ENCODE measurements at places on chromosomes 7 and 10. TPM values are rescaled to one million over a fixed set of nuclear protein-coding genes. Genes with fewer than 3 reads are reported as not detected.

DNA sequence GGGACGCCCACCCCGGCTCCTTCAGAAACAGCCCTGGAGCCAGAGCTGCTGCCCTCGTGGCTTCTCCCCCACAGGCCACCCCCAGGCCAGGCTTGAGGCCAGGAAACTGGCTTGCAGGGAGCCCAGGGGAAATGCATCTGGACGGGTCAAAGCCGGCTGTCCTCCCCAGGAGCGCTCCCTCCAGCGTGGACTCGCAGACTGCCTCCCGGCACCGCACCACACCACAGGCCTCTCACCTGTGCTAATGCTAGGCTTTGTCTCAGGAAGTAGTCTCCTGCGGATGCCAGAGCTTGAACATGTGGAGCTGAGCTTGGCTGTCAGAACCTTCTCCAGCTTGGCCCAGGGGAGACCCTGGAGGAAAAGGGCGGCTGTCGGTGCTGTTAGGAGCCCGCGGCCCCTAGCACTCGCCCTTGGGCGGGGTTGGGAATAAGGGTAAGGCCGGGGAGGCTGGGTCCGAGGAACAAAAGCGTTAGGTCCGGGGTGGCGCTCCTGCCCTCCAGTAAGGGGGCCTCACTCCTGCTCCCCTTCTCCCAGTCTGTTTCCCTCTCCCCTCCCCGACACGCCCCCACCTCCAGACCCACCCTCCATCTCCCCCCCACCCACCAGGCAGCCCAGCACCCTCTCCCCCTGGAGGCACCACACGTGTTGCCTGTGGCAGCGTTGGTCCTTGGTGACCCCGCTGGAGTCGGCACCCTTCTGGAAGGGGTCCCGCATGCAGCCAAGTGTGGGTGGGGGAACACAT is 21.6 kb upstream of the DRGX start:
- no peaks in the 10 kb centered on the region for H3K36me3 ChIP-seq
- peaks cover 5% of the 10 kb centered on the region for H3K27me3 ChIP-seq
- H3K4me1 ChIP-seq: no peaks in the 10 kb centered on the region
- DNase-seq: no peak
- H3K4me3 ChIP-seq: no peak overlapping the region

DNA sequence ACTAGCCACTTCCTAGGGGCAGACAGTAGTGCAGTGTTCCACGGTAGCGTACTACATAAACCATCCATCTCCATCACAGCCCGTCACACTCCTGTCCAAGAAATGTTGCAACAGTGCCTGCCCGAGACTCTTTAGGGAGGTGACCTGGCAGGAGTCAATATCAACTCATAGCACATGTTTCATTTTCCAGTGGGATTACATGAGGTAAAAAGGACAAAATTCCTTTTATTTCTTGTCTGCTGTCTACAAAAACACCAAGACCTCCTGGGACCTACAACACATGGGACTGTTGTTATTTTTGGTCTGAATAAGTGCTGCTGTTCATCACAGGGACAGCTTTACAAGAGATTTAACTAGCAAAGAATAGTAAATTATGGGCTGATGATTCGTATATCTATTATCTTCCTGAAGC is 99.9 kb downstream of the MPP7 start:
- H3K36me3 ChIP-seq: no peaks in the 10 kb centered on the region
- no peak for DNase-seq
- no peaks in the 10 kb centered on the region for H3K4me1 ChIP-seq
- no peak overlapping the region for H3K4me3 ChIP-seq

DNA sequence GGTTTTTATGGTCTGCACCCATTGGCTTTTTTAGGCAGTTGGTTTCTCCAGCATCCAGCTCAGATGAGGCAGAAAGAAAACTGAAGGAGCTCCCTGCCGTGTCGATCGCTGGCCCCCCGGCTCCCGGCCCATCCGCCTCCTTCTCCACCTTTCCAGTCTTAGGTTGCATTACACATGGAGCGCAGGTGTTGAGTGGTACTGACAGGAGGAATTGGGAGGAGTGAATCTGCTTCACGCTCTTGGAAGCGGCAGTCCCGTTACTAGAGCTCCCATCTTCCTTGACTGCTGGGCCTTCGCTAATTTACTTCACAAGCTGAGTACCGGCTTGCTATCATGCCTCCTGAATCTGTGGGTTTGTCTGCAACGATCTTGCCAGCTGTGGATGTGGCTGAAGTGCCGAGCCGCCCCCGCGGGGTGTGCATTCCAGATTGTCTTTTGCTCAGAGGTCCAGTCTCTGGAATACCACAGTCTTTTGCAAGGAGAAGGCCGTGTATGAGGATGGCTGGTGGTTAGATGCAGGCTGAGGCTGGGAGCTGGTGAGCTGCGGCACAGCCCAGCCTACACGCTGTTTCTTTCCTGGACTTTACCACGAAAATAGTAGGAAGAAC is 17.1 kb downstream of the IQCE start:
- no peak overlapping the region for H3K4me3 ChIP-seq
- peaks cover 4% of the 10 kb centered on the region for H3K36me3 ChIP-seq
- peaks cover 10% of the 10 kb centered on the region for H3K4me1 ChIP-seq

The SEMA4G gene
- polyA plus RNA-seq: not detected

- H3K4me1 ChIP-seq: no peaks in the 10 kb centered on the region
- no peak overlapping the region for H3K27ac ChIP-seq
- no peak for DNase-seq
- H3K4me3 ChIP-seq: no peak overlapping the region
- peaks cover 5% of the 10 kb centered on the region for H3K27me3 ChIP-seq
Observed at GRCh38 chr7:94782777-94783176, 124.6 kb upstream of the PPP1R9A start.

The PNLIPRP2 gene
- polyA plus RNA-seq: not detected

DNA sequence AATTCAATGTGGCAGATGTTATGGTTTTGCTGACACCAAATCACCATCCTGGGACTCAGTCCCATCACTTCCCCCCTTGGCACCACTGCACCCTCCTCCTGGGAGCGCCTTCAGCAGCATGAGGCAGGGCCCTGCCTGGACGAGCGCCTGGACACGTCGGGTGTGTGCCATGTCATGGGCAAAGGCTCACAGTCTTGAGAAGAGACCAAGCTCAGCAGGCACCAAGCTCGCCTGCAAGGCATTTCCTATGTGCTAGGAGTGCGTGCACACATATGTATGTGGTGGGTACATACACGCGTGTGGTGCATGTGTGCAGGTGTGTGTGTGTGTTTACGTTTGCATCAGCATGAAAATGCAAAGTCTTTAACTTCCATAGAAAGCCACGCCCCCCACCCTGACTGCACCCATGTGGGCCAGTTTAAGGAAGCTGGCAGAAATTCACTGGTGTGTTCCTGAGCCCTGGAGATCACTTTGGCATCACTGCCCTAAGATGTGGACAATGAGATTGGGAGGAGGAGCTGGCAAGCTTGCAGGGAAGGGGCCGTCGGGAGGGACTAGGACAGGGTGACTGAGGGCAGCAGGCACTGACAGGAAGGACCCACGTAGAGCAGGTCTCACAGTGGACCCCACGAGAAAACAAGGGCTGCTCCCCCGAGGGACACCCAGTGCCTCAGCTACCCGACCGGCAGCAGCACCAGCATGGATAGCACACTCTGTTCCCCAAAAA is 169.9 kb upstream of the PPP2R2D start:
- H3K27me3 ChIP-seq: peaks cover 5% of the 10 kb centered on the region
- H3K4me1 ChIP-seq: peaks cover 12% of the 10 kb centered on the region
- H3K4me3 ChIP-seq: no peak overlapping the region
- no peak overlapping the region for H3K27ac ChIP-seq
- DNase-seq: no peak
- no peaks in the 10 kb centered on the region for H3K36me3 ChIP-seq

The MAGI2 gene
- polyA plus RNA-seq: 0.04 TPM

DNA sequence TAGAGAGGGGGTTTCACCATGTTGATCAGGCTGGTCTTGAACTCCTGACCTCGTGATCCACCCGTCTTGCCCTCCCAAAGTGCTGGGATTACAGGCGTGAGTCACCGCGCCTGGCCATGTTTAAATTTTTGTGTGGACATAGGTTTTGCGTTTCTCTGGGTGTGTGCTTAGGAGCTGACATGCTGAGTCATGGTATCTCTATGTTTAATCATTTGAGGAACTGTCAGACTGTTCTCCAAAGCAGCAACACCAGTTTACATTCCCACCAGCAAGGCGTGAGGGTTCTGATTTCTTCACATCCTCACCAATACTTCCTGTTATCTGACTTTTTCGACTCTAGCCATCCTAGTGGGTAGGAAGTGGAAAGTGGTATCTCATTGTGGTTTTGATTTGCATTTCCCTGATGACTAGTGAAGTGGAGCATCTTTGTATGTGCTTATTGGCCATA is 153.7 kb downstream of the DNAJB6 start:
- no peak for DNase-seq
- H3K27ac ChIP-seq: no peak overlapping the region
- H3K4me3 ChIP-seq: no peak overlapping the region
- no peaks in the 10 kb centered on the region for H3K36me3 ChIP-seq
- peaks cover 10% of the 10 kb centered on the region for H3K27me3 ChIP-seq
- H3K4me1 ChIP-seq: peaks cover 11% of the 10 kb centered on the region

Data from naive B cell (primary cell).